Iris pigment epithelial cell (primary cell): ENCODE measurements at places on chromosomes 11 and 22.

DNA sequence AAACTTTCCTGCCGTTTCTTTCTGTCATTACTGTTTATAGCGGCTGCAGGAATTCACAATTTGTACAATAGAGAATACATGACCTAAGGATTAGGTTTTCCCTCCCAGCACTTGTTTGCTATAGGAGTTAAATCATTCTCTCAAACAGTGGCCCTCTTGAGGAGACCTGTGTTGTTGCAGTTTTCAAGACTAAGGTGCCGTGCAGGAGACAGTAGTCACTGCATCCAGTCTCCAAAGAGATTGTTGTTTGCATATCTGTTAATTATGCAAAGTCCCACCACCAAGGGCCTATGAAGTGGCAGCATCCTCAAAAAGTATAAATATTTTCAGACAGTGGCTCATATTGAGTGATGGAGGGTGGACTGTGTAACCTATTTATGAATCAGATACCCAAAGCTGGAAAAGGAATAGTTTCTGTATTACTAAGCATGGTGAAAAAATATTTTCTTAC lies 2.3 kb downstream of the PRSS23 start:
- peak; percentile 57 for DNase-seq

DNA sequence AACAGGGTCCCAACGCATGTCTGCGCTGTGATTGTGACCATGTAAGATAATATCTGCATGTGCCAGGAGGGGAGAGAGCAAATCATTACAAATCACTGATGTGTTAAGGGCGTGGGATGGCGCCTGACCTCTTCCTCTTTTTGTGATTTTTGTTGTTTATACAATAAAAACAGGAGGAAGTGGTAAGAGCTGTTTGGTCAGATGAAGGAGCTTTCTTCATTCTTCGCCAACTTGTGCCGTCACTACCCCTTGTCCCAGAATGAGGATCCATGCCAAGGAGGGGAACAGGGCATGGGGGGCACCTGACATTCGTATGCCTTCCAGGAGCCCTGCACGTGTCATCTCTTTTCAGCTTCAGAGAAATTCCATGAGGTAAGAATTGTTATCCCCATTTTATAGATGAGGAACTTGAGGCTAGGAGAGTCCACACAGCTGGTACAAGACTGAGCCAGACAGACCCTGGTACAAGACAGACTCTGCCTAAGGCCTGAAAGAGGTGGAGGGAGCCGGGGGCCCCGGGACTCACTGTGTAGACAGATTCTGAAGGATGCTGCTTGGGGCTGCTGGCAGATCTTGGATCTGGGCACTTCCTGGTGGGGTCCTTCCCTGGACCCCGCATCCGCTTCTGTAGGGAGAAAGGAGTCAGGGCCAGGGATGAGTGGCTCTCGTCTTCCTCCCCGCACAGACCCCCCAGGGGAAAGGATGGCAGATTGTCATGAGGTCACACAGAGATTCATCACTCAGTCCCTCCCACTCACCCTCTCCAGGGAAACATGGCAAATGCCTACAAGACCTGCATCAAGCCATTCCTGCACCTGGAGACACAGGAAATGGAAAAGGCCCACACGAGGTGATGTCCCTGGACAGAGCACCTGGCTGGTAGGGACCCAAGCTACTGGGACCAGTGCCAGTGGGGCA lies 34.6 kb downstream of the NFAM1 start:
- no peak for DNase-seq

DNA sequence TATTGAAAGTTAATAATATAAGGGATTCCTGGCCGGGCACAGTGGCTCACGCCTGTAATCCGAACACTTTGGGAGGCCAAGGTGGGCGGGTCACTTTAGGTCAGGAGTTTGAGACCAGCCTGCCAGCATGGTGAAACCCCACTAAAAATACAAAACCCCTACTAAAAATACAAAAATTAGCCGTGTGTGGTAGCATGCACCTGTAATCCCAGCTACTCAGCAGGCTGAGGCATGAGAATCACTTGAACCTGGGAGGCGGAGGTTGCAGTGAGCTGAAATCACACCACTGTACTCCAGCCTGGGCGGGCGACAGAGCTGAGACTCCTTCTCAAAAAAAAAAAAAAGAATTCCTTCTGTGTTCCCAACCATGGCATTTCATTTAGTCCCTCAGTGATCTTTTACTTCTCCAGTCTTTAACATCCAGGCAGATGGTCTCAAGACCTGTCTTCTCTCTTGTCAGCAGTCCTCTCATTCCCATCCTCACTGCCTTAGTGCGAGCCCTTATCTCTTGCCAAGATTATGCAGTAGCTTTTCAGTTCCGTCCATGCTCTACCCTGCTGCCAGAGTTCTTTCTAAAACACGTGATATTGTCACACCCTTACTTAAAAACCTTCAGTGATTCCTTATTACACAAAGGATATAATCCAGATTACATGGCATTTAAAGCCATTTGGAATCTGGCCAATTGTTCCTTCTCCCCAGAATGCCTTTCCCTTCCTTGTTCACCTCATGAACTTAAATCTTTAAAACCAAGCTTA lies 17.9 kb downstream of the RTN3 start:
- no peak for DNase-seq

- DNase-seq, result no peak
Measured at GRCh38 chr11:67700141-67700540, 25.7 kb upstream of the ALDH3B2 start.

- DNase-seq, result no peak
Measured at GRCh38 chr11:128624269-128625175, 37.2 kb upstream of the ETS1 start.

DNA sequence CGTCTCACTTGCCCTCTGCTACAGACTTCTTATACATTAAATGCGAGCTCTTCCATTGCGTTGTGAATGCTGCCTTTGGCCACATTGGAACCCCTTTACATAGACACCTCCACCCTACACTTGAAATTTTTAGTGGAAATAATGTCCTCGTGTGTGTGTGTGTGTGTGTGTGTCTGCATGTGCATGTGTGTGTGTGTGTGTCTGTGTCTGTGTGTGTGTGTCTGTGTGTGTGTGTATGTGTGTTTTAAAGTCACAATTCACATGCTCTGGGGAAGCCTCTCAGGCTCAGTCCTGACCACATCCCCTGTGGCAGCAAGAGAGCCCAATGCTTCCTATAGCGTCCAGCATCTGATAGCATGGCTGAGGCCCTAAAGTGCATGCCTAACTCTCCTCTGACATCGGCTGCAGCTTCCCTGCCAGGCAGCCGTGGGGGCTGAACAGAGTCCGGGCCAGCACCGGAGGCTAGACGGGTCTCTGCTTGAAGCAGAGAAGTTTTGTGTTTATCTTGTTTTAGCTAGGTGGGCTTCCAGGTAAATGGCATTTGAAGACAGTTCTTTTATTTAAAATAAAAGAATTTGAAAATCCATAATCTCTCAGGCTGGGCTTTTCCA lies 64.5 kb upstream of the EMID1 start:
- no peak for DNase-seq

- no peak for DNase-seq
Measured at GRCh38 chr11:61912530-61912898, 4.9 kb downstream of the RAB3IL1 start.

- no peak for DNase-seq
Measured at GRCh38 chr22:49413146-49413545, 414.5 kb downstream of the BRD1 start.

DNA sequence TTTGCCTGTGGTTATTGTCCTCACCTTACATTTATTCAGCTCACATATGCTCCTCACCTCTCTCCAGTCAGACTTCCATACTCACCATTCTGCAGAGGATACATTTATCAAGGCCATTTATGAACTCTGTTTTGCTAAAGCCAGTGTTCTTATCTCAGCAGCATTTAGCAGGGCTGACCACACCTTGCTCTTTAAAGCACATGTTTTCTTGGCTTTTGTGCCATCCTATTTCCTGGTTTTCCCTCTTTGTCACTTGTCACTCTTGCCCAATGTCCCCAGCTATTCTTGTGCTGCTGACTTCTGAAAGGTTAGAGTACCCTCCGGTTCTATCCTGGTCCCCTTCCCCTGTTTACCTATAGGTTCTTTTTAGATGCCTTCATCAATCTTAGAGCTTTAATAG lies 446.6 kb downstream of the NELL1 start:
- no peak for DNase-seq

GRCh38 chr11:47403135-47403534 lies 5.3 kb upstream of the SLC39A13 start:
- DNase-seq, result no peak

DNA sequence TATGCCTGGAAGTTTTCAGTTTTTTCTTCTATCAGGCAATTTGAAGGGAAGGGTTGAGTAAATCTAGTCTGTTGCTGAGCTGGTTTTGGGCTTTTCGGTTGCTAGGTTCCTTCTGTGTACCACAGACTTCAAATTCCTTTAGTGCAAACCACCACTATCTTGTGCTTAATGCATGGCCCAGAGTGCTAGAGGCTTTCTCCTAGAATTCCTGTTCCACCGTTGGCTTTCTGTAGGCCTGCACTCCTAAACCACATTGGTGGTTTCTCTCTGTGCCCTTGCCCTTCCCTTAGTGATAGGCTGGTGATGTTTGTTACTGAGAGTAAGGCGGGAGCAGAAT lies 47.1 kb upstream of the CTSC start:
- DNase-seq, result peak; percentile 74

DNA sequence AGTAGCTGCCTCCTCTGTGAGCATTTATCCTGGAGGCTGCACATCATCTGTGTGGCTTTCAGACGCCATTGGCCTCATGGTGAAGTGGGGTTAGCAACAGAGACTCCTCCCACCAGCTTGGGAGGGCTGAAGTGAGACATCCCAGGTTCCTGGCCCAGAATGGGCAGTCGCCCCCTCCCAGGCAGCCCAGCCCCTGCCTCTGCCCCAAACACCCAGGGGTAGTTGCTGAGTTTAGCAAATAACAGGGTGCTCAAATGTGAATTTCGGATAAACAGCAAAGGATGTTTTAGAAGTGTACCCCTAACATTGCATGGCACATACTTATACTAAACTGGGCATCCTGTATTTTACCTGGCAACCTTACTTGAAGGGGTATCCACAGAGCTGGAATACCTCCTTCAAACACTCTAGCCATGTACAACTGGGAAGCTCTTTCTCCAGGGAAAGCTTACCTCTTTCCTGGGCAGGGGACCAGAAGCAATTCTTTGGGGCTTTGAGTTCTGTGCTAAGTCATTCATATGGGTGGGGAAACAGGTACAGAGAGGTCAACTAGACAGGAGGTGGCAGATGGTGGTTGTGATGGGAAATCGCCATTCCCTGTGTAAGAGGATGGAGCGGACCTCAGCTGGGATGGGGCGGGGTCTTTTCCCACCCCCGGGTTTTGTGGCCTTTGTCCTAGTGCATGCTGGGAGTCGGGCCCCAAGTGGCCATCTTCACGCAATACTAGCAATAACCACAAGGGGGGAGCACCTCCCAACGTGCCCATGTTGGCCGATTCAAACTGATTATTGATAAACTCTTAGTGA lies 19.3 kb downstream of the MTFP1 start:
- DNase-seq, result peak; percentile 58

- DNase-seq, result peak; percentile 94
Measured at GRCh38 chr11:859394-860131, 16.9 kb downstream of the TSPAN4 start.

DNA sequence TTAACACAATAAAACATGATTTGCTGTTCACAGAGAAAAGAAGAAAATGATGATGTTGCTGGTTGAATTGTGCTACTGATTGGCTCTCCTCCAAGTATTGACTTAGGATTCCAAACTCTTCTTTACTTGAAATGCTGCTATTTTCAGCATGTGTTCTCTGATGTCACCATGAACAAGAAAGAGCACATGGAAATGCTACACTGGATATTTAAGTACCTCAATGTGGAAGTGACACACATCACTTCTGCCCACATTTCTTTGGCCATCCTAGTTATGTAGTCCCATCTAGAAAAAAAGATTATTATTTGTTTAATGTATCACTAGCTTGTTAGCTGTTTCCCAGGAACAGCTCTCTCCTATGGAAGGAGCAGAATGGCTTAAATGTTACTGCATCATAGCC lies 27.2 kb downstream of the OR52B2 start:
- DNase-seq, result no peak

DNA sequence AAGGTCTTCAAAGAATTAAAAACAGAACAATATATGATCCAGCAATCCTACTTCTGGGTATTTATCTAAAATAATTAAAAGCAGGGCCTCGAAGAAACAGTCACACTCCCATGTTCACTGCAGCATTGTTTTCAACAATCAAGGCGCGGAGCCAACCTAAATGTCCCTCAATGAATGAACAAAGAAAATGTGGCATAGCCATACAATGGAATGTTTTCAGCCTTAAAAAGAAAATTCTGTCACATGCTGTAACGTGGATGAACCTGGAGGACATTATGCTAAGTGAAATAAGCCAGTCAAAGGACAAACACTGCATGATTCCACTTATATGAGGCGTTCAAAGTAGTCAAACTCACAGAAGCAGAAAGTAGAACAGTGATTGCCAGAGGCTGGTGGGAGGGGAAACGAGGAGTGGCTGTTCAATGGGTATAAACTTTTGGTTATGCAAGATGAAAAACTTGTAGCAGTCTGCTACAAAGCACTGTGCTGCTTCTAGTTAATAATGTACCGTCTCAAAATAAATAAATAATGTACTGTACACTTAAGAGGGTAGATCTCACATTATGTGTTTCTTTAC lies 41.2 kb downstream of the SNX19 start:
- DNase-seq, result no peak

DNA sequence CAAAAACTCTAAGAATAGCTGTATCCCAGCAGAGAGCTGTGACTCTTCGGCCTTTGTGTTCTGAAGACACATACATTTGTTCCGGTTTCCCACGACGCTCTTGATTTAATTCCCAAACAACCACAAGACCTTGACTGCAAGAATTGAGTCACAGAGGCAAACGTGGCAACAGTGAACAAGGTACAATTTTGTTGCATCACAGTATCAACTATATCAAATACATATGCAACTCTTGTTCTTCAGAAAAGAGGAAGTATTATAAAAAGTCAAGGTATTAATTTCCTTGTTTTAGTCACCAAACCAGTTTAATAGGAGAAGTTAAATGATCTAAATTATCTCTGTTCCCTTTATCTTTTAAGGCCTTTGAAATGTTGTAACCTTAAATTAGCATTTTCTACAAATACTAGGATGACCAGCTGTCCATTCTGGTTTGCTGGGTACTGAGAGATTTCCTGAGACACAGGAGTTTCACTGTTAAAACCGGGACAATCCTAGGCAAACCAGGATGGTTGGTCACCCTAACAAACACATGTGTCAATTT lies 11.1 kb downstream of the HPS5 start:
- peak; percentile 98 for DNase-seq

DNA sequence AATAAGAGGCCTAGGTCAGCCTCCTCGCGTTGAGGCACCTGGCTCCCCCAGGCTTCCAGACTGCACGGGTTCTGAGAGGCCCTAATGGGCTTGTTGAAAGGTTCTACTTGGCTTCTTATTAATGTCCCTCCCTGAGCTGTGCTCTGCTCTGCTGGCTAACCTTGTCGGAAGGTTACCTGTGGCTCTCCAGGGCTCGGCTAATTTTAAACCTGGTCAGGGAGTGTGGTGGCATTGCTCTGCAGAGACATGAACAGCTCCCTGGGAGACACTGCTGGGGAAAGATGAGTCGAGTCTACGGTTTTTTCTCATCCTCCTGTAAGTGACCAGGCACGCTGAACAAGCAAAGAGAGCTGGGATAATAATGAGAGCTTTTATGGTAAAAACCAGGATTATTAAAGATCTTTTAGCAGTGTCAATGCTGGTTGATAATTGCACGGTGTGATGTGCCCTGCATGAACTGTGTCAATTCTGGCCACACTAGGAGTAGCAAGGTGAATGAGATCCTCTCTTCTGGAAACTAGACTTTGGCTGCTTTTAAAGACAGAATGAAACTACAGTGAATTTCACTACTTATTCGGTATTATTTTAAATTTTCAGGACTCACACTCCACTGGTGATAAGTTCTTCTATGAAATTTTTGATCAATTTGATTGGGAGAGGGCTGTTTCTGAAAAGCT lies 70.7 kb downstream of the TEAD1 start:
- no peak for DNase-seq
